ENCODE measurements at places on chromosomes 6 and 20.
A peak's percentile ranks its signal among the peaks of the same experiment; 100 is the strongest.

DNA sequence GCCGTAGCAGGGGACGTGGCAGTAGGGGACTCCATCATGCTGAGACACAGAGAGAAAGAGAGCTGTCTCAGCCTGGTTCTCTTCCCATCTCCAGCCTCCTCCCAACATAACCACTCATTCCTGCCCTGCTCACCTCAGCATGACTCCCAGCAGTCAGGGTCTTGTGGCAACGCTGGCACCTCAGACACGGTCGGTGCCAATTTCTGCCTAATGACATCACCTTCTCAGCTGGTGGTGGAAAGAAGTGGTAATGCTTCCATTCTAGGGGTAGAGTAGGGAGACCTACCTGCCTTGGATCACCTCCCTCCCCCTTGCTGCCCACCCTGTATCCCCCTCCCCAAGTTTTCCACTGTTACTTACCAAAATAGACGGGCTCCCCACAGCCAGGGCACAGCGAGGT, 2.5 kb downstream of the CRIP3 start:
- DNase-seq: no peak

DNA sequence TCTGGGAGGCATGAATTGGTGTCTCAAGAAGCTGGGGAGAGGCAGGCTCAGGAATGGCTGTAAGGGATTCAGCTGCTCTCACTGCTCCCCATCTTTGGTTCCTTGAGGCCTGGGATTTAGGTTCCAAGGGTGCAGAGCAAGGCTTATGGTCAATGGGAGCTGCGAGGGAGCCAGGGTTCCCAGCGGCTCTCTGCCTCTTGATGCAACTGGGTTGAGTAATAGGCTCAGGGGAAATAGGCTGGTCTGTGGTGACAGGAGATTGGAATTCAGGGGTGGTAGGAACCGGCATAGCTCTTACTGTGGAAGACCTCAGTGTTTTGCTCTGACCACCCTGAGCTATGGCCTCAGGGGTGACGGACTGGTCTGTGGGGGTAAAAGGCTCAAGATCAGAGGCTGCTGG, 13.0 kb upstream of the NRM start:
- no peak for DNase-seq

- no peak for DNase-seq
Observed at GRCh38 chr20:52601295-52601971, 370.7 kb upstream of the TSHZ2 start.

DNA sequence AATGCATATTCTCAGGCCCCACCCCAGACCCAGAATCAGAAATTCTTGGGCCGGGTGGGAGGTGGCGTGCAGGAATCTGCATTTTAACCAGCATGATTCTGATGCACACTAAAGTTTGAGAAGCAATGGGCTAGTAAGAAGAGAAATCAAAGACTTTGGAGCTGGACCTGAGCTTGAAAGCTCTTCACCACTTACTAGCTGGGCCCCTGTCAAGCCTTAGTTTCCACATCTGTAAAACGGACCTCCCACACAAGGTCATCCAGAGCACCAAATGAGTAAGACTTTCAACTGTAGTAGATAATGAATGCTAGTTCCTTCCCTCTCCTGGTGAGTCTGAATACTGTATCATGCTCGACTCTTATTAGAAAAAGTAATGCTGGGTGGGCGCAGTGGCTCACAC, 87.0 kb downstream of the TBC1D7 start:
- DNase-seq: no peak

DNA sequence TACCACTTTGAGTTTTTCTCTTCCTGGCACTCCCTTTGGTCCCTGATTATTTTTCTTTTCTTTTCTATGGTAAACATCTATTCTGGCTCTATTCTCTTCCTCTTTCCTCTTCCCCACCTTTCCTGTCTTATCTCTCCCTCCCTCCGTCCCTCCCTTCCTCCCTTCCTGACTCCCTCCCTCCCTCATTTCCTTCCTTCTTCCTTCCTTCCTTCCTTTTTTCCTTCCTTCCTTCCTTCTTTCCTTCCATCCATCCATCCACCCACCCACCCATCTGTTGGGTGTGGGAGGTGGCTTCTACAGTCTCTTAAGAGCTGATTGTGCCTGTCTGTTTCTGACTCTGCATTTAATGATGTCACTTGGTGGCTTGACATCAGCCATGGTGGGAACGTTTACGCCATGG, 43.5 kb upstream of the GTSF1L start:
- no peak for DNase-seq

- no peak for DNase-seq
Observed at GRCh38 chr6:144265061-144265357, 20.1 kb upstream of the UTRN start.

- DNase-seq: peak; percentile 43
Observed at GRCh38 chr6:149964308-149965193, 808 bp downstream of the ULBP1 start.

GRCh38 chr6:16173167-16173940, 44.5 kb downstream of the MYLIP start:
- no peak for DNase-seq
